NCI-H510A treated with DMSO at 0.1 percent for 48 hours (cell line): ENCODE measurements at places on chromosomes 13 and 19.
A peak's percentile ranks its signal among the peaks of the same experiment; 100 is the strongest.

DNA sequence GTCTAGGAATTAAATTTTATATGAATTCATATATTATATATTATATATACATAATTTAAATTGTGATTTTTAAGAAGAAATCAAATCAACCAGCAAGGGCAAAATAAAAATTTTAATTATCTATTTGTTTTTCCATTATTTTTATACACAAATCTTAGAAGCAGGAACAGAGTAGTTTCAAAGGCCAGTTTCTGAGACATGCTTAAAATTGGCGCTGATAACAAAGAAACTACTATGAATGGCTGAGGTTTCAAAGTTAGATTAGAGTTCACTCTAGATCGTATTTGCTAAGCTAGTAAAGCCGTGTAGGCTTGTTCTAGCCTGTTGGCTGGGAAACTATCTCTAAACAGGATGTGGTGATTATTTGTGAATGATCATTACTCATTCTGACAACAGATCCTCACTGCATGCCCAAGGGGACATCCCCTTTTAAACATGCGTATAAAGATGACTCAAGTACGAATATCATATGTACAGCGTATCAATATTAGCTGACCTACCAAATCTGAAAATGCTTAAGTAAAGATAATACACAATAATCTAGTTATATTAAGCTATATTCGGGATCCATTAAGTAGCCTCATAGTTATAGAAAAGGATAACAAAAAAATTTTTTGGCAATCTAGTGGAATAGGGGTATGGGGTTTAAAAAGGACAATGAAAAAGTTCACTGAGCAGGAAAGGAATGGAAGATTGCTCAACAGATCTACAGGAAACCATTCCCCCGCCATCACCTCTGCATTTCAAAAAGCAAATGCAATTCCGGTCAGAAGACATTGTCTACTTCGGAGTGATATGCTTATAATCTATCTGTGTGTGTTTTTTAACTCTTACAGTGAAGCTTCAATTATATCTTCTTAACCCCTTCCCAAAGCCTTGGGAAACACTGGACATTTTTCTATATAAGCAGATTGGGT, 150.1 kb downstream of the SHISA2 start:
- DNase-seq: peak; percentile 67

DNA sequence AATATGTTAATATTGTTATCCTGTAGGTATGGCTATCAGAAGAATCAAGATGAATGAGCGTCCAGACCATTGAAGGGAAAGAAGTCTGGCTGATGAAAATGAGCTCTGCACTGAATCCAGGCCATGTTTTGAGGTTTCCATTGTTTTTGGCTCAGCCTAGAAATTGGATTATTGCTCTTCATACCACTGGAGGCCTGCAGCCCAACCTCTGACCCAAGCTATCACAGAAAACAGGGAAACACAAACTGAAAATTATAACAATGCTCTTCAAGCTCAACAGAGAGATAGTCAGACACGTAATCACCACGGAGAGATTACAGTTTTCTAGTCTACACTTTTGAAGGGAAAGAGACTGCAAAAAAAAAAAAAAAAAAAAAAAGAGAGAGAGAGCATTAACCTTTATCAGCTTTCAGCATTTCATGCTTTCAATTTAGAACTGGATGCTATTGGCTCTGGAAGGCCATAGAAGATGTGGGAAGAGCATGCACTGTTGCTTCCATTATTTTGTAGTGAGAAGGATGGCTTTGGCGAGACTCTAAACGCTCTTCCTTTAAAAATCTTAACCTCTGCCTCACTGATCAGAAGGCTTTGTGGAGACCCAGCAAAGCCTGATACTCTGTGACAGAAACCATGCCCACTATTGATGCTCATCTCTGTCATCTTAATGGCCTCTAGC, 10.8 kb downstream of the EDNRB start:
- no peak for DNase-seq

DNA sequence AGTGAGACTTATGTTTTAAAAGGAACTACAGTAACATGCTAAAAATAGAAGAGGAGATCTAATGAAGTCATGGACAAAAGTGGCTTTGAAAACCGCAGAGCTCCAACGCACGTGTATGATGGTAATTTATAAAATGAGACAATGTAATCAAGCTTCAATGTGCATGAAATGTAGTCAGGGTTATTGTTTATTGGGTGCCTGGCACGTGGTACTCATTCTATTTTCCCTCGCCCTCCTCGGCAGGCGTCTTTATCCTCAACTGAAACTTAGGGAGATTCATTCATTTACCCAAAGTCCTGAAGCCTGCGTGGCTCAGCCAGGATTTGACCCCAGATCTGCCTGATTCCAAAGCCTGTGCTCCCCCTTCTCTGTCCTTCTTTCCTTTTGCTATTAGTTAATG, 79.8 kb downstream of the CHST8 start:
- DNase-seq: no peak

GRCh38 chr13:27911521-27911920, 8.3 kb upstream of the PDX1 start:
- no peak for DNase-seq

GRCh38 chr13:36536546-36536945, 104.3 kb downstream of the CCNA1 start:
- no peak for DNase-seq

DNA sequence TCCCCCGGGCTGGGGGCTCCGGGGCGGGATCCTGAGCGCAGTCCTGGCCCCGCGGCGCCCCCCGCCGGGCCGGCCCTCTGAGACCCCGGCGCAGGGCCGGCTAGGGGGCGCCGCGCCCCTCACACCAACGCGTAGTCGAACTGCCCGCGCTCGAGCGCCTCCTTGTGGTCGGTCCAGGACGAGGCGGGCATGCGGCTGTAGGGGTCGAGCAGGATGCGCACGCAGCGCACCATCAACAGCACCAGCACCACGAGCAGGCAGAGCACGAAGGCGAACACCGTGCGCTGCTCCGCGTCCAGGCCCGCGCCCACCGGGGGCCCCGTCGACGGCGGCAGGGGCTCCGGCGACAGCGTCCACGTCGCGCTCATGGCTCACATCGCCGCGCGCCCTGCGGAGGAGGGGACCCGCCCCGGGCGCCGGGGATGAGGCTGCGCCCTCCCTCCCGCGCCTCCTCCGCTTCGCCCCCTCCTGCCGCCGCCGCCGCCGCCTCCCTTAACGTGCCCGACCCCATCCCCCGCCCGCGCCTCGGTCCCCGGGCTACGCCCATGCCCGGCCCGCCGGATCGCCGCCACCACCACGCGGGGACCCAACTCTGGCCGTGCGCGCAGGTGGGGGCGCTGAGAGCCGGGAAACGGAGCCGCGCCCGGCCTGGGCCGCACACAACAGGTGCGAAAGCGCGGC, 624 bp downstream of the CTXN1 start:
- peak; percentile 55 for DNase-seq

DNA sequence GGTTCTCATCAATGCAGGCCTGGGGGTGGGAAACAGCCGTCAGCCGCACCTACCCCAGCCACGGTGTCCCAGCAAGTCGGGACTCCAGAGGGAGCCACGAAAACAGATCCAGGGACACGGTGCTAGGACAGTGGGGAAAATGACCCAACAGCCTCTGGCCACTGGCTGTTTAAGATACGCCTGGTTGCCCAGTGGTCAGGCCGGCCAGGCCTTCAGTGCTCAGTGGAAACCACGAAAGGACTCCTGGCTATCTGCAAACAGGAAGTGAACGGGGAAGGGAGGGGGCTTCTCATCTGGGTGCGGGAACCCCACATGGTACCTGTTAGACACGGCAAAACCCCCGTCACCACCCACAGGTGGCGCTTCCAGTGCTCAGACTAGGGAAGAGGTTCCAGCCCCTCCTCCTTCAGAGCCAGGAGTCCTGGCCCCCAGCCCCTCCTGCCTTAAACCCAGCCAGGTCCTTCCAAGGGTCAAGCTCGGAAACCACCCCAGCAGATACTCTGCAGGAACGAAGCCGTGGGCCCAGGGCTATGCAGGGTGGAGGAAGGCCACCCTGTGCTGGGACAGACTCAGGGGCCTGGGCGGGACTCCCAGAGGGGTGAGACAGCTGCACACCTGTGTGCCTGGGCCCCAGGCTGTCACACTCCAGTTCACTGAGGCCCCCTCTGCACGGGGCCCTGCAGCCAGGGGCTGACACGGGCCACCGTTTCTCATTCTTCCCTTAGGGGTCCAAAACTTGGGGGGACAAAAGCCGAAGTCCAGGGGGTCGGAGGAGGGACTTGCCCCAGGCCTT, 4.5 kb downstream of the PPP1R12C start:
- DNase-seq: no peak

DNA sequence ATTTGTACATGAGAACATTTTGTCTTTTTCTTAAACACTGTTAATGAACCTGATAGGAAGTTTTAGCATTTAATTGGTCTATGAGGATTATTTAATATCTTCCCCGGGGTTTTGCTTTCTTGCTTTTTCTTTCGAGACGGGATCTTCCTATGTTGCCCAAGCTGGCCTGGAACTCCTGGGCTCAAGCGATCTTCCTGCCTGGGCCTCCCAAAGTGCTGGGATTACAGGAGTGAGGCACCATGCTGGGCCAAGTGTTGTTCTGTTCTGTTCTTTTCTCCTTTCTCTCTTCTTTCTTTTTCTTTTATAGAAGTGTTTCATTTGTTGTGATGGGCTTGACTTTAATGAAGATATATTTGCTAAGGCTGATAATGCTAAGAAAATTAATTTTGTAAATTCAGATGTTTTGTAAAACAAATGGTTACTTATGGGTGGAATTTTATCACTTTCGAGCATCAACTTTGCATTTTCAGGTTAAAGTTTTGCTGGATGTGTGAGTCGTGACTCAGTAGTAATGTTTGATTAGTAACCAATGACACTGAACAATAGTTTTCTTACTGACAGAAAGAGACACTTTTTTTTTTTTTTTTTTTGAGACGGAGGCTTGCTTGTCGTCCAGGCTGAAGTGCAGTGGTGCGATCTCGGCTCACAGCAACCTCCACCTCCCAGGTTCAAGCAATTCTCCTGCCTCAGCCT, 2.2 kb downstream of the PAN3 start:
- DNase-seq: no peak

DNA sequence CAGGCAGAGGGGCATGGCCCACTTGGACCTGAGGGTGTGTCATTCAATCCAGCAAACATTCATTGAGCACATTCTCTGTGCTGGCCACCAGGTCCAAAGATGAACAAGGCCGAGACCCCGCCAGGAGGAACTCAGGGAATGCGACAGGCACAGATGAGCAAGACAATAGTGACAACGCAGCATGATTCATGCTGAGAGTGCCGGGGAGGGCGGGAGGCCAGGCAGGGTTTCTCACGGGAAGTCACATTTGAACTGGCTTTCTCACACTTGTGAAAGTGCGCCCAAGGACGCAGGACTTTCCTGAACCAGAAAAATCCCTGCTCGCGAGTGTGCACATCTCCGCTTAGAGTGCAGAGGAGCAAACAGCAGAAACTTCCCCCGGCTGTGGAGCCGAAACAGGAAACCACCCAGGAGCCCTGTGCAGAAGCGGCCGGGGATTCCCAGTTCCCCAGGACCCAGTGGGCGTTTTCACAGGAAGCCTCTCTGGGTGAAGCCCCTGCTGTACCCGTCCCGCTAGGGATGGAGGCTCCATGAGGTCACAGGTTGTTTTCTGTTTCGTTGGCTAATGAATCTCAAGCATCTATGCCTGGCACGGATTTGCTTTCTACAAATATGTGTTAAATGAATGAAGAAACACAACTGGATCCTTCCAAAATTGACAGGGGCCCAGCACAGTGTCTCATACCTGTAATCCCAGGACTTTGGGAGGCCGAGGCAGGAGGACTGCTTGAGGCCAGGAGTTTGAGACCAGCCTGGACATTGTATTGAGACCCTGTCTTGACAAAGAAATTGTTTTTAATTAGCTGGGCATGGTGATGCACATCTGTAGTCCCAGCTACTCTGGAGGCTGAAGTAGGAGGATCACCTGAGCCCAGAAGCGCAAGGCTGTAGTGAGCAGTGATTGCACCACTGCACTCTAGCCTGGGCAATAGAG, 68.4 kb upstream of the TM9SF2 start:
- no peak for DNase-seq

DNA sequence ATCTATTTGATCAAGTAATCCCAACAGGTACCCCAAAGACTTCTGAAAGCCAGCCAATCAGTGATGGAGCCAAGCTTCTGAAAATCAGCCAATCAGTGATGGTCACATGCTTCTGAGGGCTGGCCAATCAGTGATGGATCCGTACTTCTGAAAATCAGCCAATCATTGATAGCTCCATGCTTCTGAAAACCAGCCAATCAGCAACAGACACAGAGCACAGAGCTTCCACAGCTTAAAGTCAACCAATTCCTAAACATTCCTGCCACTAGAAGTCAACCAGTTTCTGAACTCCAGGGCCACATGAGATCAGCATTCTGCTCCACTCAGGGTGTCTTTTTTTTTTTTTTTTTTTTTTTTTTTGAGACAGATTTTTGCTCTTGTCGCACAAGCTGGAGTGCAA, 8.2 kb upstream of the HSD17B14 start:
- DNase-seq: no peak

DNA sequence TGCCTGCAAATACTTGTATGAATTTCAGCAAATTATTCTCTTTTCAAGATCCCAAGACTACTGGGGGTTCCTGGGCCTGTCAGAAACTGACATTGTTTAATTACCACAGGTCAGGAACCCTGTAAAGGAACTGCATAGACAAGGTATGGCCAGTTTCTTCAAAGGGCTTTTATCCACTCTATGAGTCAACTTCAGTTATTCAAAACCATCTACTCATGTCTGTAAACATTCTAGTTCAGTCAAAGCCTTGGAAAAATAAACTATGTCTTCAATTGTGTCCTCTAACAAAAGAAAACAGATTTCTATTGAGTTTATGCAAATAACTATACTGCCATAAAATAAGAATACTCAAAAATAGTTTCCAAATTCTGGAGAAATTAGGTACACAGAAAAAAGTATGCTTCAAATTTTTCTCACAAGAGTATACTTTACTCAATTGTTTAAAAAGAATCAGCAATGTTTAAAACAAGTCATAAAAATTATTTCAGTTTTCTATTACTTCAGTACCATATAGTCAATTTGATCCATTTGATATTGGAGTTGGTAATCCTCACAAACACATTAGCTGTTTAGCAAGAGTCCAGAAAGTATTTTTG, 486.4 kb upstream of the PCDH20 start:
- DNase-seq: no peak

DNA sequence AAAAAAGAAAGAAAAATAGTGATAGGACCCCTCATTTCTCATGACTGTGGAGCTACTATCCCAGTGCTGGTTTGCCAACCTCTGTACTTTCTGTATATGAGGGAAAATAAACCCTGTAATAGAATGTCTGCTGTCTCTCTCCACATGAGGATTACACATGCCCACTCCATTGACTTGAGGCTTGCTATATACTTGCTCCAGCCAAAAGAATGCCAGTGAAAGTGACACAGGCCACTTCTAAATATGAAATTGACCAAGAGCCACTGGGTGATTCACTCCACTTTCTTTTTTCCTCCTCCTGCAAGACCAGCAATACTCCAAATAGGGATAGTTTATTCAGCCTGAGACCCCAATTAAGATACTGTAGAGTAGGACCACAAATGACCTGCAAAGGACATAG, 6.2 kb downstream of the THAP8 start:
- DNase-seq: no peak

- DNase-seq: no peak
These were observed 9.8 kb downstream of the PNMA8A start for GRCh38 chr19:46461537-46461936.

GRCh38 chr19:345320-345879, 804 bp upstream of the MIER2 start:
- no peak for DNase-seq
